ENCODE measurements at places on chromosomes 1 and 21. TPM values are rescaled to one million over a fixed set of nuclear protein-coding genes. Genes with fewer than 3 reads are reported as not detected.

DNA sequence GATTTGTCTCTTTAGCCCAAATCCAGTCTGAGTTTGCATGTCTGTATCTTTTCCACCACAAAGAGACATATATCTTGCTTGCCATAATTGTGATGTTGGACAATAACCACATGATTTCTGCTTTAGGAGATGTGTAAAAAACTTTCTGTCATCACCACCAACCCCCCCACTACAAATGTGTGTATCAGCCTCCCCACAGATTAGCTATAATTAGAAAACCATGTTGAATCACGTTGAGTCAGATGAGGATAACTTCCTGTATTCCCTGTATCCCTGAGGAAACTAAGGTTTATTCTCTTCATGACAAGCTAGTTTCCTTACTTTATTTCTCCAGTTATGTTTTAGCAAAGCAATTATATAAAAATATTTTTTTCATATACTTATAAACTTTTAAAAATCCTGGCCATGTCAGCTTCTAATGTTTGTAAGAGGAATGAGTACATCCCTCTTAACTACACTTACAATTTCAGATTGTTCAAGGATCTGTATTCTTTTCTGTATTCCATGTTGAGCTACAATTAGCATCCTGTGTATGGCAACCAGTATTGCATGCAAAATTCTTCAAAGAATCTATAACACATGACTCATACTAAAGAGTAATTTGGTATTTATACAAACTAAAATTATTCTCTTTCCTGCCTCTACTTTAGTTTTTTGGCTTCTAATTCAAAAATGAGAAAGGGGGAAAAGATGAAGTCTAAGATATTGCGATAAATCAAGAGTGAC is 143.0 kb downstream of the FMN2 start:
- no peak for DNase-seq

DNA sequence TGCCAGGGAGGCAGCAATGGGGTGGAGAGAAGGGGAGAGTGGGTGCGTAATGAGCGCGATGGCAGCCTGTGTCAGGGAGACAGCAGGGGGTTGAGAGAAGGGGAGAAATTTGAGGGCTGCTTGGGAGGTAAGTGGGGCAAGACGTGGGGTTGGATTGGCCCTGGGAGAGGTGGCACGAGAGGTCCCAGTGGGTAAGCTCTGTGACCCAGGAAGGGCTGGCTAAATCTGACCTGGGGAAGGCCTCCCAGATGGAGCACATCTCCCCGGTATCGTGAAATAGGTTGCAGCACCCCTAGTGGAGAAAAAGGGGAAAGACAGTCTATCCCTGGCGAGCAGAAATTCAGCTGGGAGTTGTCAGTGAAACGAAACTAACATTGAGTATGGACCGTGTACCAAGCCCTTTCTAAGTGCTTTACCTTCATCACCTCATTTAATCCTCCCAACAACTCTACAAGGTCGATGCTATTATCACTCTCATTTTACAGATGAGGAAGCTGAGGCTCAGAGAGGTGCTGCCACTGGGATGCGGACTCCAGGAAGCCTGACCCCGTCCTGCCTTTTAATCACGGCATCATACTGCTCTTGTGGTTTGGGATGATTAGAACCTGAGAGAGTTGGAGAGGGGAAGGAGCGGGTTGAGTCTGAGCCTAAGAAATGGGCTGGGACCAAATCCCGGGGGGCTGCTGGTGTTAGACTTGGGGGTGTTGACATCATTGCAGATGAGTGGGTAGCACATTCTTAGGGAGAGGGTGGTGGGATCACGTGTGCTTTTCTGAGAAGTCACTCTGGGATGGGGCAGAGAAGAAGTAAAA is 56.6 kb upstream of the RPL11 start:
- peak; percentile 62 for DNase-seq

Gene INTS3
- total RNA-seq, result 39.4 TPM

DNA sequence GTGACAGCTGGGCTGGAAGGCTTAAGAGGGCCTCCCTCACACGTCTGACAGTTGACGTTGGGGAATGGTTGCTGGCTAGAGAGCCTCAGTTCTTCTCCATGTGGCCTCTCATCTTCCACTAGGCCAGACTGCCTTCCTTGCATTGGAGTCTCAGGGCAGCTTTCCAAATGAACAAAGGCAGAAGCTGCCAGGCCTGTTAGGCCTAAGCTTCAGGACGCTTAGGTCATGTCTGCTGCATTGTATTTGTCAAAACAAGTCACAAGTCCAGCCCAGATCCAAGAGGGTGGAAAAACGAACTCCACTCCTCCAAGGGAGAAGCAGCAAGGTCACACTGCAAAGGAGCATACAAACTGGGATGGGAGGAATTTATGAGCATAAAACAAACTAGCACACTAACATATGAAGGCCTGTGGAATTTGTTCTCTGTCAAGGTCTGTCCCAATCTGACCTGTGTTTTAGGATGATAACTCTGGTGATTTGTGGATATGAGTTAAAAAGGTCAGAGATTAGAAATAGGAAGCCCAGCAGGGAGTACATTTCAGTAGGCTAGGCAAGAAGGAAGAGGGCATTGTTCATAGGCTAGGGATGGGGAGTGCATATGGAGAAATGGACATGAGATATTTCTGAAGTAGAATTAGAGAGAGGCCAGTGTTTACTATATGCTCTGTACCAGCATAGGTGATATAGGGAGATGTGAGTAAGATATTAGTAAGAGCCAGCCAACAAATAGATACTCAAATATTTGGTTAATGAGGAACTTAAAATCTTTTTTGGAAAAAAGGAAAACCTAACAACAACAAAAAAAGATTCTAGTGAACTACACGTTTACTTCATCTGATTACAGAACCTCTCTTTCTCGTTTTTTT is 29.1 kb upstream of the CNN3 start:
- DNase-seq, result peak; percentile 58

Gene SPRTN
- 11.6 TPM for total RNA-seq

Gene UBE2Q1
- total RNA-seq, result 20.4 TPM

DNA sequence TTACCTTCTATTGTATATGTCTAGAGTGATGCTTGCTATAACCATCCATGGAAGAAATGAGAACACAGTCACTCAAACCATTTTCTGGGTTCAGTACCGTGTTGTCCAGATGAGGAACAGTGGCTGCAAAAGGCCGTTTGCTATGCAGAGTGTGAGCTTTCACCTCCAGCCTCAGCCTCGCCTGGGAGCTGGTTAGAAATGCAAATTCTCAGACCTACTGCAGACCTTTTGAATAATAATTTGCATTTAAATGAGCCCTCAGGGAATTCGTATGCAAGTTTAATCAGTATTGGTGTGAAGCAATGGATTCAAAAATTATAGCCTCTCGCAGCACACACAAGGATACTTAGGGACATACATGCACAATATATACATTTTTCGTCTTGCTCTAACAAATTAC is 24.1 kb downstream of the KCNJ15 start:
- no peak for DNase-seq

- DNase-seq, result no peak
Observed at GRCh38 chr1:109441069-109441468, 14.8 kb upstream of the PSMA5 start.

DNA sequence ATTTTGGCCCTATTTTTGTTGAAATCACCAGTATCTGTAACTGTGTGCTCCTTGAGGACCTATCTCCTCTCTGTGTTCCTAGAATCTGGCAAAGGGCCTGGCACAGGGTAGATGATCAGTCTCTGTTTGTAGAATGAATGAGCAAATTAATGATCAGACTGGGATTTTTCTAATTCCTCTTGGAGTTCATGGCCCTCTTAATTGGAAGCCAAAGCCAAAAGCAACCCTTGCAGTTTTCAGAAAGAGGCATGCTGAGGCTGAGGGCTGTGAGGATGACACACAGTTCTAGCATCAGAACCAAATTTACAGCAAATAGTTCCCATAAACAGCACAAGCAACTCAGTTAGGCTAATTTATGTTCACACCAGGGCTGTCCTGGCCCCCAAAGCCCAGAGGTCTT is 111.1 kb upstream of the BEND5 start:
- no peak for DNase-seq

- no peak for DNase-seq
Observed at GRCh38 chr1:192527111-192527795, 48.3 kb upstream of the RGS1 start.
